AG10803 (cell line): ENCODE measurements at places on chromosomes 5 and 9.
A peak's percentile ranks its signal among the peaks of the same experiment; 100 is the strongest.

- DNase-seq = no peak
Observed at GRCh38 chr5:120576588-120576987, 112.5 kb downstream of the PRR16 start.

DNA sequence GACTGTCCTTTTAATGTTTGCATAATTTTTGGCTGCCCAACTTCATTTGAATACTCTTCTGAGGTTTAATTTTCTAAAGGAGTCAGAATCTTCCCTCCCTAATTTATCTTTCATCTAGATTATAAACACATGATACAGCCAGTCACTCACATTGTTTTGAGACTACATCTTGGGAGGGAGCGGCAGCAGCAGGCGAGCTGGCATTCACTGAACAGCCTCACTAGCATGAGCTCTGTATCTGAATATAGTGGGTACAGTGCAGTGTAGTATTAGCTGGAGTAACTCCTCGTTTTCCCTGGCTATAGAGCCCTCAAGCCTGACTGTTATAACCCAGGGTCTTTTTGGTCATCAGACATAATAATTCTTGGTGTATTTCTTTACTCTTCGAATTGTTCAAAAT lies 969.2 kb upstream of the COX7C start:
- DNase-seq = no peak

GRCh38 chr5:9340085-9340484 lies 205.8 kb downstream of the SEMA5A start:
- DNase-seq = peak; percentile 12

DNA sequence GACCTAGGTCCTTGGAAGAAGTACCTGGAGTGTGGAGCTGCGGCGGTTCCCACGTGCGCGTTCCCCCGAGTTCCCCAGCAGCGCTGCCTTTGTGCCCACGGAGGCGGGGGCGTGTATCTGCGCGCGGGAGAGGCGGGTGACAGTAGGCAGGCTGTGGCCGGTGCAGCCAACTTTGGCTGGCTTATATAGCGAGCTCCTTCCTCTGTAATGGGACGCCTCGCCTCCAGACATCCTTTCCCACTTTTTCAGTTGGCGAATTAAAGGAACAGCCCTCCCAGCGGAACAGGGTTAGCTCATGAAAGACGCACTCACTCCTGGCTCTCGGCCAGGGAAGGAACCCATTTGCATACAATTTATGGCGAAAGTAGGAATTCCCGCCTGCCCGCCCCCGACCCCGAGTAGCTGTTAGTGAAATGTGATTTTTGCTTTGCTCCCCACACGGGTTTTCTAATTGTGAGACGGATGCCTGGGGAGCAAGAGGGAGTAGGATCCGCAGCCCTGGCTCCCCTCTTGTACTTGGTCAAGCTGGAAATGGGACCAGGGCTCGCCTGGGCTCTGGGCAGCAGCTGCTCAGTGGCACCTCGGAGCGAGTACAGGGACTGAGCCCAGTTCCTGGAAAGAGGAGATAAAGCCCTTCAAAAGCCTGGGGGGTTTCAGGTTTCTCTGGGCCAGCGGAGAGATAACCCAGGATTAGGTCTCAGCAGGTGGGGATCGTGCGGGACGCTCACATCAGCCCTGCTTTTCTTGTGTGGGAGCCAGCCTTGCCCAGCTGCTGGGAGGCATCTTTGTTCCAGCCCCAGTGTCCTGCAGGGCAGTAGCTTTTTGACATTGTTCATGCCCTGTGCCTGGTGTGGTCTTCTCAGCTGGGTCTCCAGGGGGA lies at the start of gene TNC:
Gene TNC, minus strand, starts transcription at position 159 of the 880 bp plus-strand sequence. CDS start 27,139 bp downstream, outside the sequence.
- peak; percentile 90 for DNase-seq

DNA sequence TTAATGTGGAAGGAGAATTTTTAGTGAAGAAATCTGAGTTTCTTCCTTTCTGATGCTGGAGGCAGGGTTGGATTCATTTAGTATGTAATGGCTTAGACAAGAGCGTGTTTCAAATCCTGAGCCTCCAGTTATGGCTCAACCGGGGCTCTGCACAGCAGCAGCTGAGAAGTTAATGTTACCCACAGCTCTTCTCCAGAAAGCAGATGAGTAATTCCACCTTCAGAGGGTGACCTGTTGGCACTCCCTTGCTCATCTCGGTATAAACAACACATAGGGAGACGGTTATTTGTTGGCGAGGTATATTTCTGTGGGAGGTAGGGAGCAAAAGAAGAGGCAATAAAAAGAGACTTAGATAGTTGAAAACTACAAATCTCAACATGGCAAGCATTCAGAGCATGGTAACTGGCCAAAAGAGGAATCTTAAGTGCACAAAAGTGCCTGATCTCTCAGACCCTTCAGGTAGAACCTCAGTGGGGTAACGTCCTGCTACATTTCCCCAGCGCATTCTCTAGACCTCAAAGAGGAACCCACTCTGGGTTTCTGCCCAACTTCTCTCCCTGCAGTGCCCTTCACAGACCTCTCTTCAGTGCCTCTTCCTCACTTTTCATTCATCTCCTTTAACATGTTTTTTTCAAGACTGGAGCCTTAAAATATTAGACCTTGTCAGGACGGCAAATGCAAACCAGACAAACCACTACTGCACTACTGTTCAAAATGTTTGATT lies 417.5 kb upstream of the ADAMTSL1 start:
- DNase-seq = no peak

- no peak for DNase-seq
Observed at GRCh38 chr9:84751921-84752320, 82.4 kb downstream of the NTRK2 start.

- DNase-seq = no peak
Observed at GRCh38 chr5:14134083-14134482, 9.1 kb upstream of the TRIO start.

GRCh38 chr5:35316611-35317274 lies 86.5 kb upstream of the PRLR start:
- peak; percentile 3 for DNase-seq

DNA sequence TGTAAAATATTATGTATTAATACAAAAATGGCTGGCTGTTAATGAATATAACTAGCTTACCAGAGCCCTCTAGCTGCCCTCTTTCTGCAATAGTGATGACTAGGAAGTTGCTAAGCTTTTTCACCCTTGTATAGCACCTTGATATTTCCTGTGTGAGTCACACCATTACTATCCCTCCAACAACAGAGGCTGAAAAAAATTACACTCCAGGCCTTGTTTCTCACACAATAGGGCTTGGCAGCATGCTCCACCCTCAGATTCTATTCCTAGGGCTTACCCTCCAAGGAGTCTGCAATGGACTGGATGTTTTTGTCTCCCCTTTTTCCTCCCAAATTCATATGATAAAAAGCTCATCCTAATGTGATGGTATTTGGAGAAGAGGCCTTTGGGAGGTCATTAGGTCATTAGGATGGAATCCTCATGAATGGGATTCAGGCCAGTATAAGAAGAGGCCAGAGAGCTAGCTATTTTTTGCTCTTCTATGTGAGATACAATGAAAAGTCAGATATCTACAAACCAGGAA lies 184.6 kb upstream of the MAP1B start:
- peak; percentile 90 for DNase-seq

DNA sequence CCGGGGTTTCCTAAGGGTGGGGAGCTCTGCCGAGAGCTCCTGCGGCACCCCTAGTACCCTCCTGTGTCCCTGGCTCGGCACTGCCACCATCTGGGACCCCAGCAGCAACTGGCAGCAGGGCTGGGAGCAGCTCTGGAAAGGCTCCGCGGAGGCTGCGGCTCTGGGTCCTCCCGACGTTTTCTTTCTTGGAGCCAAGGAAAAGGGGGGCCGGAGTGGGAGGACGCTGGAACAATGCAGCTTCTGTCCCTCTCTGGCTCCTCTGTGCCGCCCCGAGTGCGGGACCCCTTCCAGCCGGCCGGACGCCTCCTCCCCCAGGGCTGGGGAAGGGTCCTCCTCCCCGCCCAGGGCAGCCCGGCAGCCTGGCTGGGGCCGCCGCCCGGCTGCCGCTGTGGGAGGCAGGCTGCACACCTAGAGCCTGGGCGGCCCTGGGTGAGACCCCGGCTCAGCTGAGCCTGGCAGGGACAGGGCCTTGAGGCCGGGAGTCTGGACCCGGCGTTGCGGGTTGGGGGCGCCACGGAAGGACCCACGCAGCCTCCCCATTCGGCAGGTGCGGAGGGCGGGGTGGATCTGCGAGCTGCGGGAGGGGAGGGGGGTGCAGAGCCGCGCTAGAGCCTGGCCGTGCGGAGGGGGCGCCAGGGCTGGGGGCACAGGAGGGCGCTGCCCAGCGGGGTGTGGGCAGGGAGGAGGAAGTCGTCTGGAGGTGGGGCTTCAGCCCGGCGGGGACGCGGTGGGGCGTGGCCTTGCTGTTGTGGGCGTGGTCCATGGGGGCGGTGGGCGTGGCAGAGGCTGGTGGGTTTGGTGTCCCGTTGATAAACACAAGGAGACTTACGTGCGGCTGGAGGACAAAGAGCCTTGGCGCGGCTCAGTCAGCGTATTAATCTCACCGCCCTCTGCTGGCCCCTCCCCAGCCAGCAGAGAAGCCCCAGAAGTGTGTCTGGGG lies 15.1 kb downstream of the GPSM1 start:
- DNase-seq = peak; percentile 43

GRCh38 chr5:107894361-107894760 lies 223.6 kb upstream of the EFNA5 start:
- peak; percentile 57 for DNase-seq

DNA sequence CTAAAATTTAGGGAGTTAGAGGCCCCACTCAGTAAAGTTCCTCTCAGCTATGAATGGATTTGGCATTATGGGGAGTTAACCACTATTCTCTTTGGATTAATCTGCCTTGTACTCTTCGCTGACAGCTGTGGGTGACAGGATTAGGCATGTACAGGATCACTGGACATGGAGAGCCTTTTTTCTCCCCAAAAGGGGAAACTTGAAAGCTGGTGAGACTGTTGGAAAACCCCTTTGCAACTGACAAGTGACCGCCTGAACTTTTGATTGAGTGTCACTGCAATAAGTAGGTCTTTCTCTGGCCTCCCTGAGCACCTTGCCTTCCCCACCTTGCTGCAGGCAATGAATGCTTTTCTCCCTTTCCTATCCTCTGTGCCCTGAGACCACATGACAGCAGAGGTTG lies 68.3 kb downstream of the ERP44 start:
- DNase-seq = no peak

GRCh38 chr9:3586066-3586465 lies 60.3 kb upstream of the RFX3 start:
- DNase-seq = no peak

DNA sequence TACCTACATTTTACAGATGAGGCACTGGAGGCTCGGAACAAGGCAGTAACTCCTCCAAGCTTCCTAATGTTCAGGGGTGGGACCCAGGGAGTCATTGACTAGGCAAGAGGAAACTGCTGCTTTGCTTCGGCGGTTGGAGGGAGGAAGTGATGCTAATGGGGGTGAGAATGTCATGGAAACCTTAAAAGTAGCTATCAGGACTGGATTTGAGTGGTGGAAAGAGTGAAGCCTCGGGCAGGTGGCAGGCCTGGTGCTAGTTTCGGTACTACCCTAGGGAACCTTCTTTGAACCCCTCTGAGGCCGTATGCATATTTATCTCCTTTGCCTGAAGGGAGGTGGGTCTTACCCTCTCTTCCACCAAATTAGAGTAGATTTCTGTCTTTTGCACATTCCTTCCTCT lies 1.6 kb downstream of the BSPRY start:
- no peak for DNase-seq

GRCh38 chr9:77598524-77598923 lies 49.6 kb downstream of the GNA14 start:
- DNase-seq = peak; percentile 58

DNA sequence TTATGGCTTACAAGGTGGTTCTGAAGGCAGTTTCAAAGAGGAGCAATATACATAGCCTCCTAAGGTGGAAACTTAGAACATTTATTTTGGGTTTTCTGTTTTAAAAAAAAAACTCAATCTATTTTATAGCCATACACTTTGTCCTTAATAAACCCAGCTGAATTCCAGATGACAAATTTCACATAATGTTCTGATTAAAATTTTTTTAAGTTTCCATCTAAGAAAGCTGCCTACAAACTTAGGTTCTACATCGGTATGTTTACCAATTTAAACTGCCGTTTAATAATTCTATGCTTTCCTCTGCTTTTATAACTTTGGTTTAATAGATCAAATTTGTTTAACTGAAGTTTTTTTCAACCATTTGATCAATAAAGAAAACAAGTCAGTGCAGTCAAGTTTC lies 12.5 kb downstream of the NR3C1 start:
- peak; percentile 36 for DNase-seq

GRCh38 chr5:13339093-13339492 lies 605.4 kb downstream of the DNAH5 start:
- DNase-seq = no peak
